Stimulated activated CD4-positive, alpha-beta T cell treated with anti-CD3 and anti-CD28 coated beads, Interleukin-2, amount 100 ng/mL, for 24 hours (primary cell): ENCODE measurements at places on chromosomes 5 and 9.

DNA sequence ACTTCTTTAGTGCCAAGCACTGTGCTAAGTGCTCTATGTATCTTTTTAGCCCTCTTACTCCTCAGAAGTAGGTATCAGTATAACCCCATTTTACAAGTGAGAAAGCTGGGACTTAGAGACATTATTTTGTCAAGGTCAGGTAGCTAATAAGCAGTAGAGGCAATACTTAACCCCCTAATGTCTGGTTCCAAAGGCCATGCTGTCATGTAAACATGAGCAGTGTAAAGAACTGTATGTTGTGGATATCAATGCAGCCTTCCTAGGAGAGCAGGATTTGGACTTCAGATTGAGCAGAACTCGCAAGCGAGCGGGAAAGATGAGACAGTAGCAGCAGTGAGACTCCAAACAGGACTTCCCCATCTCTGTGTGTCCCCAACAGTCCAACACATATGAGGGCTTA is 3.6 kb upstream of the SHROOM1 start:
- DNase-seq = no peak

DNA sequence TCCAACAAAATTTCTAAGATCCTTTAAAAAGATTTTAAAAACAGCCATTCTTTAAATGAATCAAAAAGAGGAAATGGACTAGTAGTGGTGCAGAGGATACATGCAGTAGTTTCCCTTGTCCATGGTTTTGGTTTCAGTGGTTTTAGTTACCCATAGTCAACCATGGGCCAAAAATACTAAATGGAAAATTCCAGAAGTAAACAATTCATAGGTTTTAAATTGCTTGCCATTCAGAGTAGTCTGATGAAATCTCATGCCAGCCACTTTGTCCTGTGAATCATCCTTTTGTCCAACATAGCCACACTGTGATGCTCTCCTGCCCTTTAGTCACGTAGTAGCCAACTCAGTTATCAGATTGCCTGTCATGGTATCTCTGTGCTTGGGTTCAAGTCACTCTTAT is 286.1 kb downstream of the ANXA1 start:
- DNase-seq = no peak

DNA sequence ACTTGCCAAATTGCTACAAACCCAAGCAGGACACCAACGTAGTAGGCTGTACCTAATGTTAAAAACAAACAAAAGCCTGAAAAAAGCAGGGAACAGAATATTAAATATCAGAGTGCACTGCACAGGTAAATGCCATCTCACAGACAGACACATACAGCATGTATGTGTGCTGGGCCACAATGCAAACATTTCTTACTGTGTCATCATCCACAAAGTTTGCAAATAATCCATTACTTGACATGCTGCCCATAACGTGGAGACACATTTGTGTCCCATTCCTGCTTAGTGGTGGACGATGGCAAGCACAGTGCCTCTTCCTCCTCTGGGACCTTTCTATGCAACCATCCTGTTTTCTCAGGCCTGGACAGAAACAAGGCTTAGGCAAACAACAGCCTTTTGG is 44.7 kb downstream of the GOLM1 start:
- no peak for DNase-seq

DNA sequence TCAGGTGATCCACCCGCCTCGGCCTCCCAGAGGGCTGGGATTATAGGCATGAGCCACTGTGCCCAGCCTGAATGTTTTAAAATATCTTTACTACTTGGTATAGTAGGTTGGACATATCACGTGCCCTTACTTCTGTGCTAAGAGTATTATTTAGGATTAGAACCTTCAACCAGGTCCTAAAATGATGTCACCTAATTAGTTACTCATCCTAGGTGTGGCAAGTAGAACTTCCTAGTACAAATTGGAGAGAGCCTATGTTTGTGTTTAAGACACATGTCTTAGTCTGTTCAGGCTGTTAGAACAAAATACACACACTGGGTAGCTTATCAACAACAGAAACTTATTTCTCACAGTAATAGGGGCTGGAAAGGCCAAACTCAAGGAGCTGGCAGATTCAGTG is 51.5 kb downstream of the ZFAND5 start:
- DNase-seq = no peak

DNA sequence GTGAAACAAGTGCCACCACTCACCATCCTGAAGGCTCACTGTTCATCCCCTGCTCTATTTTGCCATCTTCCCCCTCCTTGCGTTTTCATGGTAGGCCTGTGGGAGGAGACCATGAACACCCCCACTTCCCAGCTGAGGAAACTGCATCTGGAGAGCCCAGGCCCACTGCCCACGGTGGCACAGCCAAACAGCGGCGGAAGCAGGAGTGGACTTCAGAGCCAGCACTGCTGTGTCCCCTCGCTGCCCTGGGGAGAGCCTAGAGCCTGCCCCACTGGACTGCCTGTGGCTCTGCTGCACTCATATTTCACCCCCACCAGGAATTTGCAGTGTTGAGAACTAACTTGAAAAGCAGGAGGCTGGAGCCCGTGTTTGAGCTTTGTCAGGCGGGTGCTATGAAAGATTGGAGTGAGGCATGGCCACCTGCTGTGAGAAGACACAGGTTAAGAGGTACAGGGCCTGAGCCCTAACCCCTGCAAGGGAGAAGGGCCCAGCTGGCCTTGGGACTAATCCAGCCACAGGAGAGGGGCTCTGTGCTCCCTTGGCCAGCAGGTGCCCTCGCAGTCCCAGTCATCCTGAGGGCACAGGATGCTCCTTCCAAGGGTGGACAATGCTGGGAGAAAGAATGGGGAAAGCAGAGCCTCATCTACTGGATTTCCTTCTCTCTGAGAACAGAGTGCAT is 79.0 kb downstream of the MACROH2A1 start:
- DNase-seq = no peak
